Suprapubic skin (tissue), 4 donors: ENCODE measurements at places on chromosomes 16 and 17. TPM values are rescaled to one million over a fixed set of nuclear protein-coding genes. Genes with fewer than 3 reads are reported as not detected.
A peak's percentile ranks its signal among the peaks of the same experiment; 100 is the strongest.

DNA sequence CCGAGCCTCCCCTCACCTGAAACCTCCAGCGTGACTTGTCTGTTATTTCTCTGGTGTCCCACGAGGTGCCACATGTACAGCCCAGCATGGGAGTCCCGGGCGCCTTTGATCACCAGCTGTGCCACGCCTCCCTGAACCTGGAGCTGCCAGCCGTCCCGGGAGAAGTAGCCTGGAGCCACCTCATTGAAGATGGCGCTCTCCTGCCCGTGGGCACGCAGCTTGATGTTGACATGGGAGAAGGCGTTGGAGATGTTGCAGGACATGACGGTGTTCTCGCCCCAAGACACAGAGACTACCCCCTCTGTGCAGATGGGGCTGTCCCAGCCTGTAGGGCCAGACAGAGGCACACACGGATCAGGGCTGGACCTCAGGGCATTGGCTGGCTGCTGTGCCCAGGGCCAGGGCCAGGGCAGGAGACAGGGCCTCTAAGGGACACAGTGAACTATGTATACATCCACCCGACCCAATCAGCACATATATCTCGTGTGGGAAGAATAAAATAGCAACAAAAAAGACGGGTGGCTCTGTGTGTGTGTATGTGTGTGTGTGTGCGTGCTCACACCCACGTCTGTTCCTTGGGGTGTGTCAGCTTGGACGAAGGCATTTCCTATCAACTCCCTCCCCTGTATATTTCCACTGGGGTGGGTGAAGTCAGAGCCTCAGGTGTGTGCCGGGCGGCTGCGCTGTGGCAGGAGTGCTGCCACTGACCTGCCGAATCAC is 7.3 kb upstream of the CD7 start:
- DNase-seq: no peak

DNA sequence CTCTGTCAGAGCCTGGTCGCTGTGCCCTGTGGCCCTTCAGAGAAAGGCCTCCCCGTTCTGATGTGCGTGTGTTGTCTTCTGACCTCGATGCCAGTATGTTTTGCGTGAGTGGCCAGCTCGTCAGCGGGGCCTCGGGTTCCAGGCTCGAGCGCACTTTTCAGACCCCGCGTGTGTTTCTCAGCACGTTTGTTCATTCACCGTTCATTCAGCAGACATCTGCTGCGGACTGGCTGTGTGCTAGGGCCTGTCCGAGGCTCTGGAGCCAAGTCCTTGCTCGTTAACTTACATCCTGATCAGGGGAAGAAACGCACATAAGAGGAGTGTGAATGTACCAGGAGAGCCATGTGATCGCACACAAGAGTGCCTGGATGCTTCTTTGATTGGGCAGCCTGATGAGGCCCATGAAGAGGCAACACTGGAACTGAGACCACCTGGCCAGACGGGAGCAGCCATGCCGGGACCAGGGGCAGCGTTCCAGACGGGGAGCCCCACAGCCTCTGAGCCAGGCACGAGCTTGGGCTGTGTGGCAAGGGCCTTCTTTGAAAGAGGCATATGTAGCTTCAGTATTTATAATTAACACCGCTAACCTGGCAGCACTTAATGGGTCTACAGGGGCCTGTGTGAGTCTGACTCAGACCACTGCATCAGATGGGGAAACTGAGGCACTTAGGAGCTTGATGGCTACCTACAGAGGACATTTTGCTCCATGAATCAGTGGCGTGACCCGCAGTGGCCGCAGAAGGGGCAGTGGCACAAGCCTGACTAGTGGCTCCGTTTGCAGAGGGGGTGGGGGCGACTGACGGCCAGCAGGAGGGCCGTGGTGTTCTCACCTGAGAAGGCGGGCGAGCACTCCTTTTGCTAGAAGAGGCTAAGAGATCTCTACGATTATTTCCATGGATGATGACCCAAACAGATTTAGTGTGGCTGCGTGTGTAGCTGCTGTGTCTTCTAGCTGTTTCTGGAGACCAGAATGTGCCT is 187.9 kb upstream of the CHMP6 start:
- no peak for DNase-seq

DNA sequence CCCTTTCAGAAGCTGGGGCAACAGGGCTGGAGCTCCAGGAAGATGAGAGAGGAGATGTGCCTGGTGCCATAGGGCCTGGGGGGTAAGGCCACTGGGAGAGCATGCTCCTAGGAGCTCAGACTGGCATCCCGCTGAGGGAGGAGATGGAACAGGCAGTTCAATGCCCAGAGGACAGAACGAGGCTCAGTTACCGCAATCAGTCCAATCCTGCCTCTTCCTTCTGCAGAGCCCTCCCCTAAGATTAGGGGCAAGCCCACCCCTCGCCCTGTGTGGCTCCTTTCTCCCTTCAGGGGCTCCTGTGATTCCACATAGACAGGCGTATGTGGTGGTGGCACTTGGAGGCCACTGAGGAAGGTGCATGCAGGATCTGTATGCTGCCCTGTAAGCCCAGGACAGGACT is 2.4 kb downstream of the CCDC42 start:
- no peak for DNase-seq

GRCh38 chr17:48471817-48472410 is 41.9 kb upstream of the SKAP1 start:
- DNase-seq: no peak

DNA sequence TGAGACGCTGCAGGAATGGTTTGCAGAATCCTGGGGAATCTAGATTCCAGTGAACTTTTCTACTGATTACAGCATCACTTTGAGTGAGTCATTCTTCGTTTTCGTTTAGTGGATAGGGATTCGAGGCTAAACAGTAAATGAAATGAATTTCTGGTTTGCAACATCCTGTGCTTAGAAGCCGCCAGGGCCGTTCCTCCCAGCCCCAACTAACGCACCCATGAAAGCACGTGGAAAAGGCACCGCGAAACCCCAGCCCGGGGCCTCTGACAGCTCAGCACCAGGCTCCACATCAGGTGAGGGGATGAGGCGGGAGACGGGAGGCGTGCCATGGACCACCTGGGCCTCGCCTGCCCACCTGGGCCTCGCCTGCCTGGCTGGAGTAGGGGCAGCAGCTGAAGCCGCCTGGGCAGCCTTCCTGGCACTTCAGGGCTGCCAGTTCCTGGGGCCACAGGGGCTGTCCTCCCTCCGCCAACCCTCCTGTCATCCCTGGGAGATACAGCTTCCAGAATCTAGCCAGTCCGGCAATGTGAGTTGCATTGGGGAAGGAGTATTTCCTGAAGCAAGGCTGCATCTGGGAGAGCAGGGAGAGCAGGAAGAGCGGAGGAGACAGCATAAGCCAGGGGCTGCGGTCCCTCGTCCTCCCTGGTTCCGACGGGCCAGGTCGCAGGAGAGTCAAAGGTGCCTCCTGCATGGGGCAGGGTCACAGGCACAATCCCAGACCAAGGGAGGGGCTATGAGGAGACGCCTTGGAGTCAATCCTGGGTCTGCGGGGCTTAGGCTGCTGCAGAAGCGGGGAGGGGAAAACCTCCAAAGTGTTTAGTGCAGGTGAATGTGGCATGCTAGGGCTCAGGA is 78.4 kb downstream of the RPH3AL start:
- DNase-seq: peak; percentile 49

GRCh38 chr16:31456988-31457360 is 2.3 kb upstream of the ARMC5 start:
- DNase-seq: no peak

- DNase-seq: no peak
Observed at GRCh38 chr17:46876353-46876887, 25.0 kb downstream of the WNT9B start.

GRCh38 chr17:13016881-13017654 is 759 bp downstream of the ELAC2 start:
- no peak for DNase-seq

- no peak for DNase-seq
Observed at GRCh38 chr16:20976576-20976975, 76.0 kb downstream of the LYRM1 start.

DNA sequence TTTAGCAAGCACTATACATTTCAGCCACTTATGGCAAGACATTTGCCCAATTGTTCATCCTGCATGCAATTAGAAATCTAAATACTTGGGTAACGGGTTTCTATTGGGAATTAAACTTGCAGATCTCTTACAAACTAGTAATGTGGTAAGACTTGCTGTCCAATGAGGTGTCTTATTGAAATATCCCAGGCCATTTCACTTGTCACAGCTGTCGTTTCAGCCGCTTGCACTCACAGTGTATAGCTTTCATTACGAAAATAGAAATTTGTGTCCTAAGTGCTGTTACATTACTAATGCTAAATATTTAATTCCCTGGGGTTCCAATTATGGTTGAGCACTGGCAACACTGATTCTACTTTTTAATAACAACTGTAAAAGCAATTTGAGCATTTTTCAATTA is 40.3 kb upstream of the IRX5 start:
- no peak for DNase-seq

DNA sequence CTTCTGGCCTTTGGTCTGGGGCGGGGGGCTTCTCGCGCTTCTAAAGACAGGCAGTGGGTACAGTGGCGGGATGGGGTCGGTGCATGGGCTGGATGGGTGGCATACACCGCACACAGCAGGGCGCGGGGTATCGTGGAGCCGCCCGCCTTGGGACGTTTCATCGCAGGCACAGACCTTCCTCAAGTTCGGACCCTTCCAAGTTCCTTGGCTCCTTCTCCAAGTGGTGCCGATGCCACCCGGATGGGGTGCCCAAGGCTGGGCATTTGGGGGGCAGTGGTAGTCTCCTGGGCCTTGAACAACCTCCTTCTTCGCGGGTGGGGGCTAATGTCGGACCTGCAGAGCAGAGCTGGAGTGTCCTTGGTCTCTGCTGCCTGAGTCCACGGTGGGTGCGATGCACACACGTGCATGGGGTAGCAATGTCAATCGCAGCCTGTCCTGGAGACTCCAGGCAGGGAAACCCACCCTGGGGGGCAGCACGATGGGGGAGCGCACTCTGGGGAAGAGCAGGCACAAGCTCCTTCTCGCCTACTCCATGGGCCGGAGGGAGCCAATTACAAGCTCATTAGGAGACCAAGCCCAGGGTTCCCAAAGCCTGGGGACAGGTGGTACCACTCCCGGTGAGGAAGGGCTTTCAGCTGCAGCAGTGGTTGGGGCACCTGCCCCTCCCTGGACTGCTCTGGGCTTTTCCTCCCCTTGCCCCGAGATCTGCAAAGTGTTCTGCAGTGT is 686 bp upstream of the MTSS2 start:
- DNase-seq: no peak

GRCh38 chr16:27458258-27458657 is 56.3 kb downstream of the IL21R start:
- DNase-seq: no peak

DNA sequence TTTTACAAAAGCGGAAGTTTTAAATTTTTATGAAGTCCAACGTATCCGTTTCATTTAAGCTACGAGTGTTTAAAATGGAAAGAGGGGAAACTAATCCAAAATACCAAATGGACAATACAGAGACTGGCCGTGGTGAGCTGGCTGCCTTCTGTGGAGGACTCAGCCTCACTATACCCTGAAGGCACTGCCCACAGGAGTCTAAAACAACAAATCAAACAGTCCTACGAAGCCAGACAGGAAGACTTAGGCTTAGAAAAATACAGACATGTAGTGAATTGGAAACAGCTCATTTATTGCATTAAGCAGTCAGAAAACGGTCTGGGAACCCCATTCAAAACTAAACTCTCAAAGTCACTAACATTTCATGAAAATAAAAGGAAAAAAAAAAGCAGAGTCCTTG is 75.1 kb downstream of the CYTH1 start:
- no peak for DNase-seq

GRCh38 chr17:33523577-33523981 is 230.5 kb upstream of the ASIC2 start:
- DNase-seq: peak; percentile 78

GRCh38 chr16:11619327-11619851 is 32.7 kb upstream of the LITAF start:
- no peak for DNase-seq

DNA sequence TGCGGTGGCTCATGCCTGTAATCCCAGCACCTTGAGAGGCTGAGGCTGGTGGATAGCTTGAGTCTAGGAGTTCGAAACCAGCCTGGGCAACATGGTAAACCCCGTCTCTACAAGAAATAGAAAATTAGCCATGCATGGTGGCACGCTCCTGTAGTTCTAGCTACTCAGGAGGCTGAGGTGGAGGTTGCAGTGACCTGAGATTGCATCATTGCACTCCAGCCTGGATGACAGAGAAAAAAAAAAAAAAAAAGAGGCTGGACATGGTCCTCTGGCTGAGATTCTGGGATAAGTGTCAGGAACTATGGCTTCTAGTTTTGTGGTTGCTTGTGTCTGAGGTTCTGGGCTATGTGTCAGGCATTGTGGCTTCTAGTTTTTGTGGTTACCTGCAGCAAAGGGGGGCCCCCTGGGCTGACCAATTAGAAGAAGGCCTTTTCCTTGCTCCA is 7.0 kb downstream of the KSR1 start:
- DNase-seq: no peak

DNA sequence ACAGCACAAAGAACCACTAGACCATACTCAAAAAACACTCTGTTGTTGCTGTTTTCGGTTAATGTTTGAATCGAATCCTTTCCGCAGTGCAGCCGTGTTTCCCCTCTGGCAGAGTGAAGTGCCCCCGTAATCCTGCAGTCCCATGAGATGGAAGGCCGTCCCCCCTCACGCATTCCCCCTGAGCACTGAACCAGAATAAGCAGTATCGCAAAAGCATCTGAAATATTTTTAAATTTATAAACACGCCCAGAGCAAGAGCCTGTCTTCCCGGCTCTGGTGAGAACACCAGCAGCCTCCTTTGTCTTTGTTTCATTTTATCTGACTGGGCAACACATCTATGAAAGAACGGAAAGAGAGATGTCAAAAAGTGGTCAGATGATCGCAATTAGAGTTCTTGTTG is 121.0 kb upstream of the ADAMTS18 start:
- DNase-seq: no peak

GRCh38 chr17:5665164-5665563 is 80.9 kb upstream of the NLRP1 start:
- no peak for DNase-seq

GRCh38 chr16:51562891-51563290 is 411.8 kb upstream of the SALL1 start:
- no peak for DNase-seq

DNA sequence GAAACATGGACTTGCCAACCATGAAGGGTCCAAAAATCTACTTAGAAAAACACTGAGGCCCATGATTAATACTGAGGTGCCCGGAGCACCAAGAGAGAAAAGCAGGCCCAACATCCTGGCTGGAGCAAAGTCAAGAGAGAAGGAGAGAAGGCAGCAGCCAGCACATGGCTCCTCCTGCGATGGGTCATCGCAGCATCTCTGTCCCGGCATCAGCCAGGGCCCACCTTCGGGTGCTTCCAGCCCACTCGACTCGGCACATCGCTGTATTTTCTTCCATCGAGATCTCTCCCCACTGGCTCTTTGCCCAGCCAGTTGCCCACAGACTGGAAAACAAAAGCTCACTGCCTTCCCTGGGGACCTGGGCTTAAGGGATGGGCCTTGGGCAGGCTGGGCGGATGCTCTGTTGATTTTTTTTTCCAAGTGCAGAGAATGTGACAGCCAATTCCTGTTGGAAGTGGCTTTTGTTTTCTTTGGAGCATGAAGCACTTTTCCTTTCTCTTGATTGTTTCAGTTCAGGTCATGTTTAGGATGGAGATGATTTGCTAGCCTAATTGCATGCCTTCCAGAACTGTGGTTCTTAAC is 58.1 kb downstream of the CYB5B start:
- peak; percentile 83 for DNase-seq

- no peak for DNase-seq
Observed at GRCh38 chr17:63805591-63805990, 21.6 kb upstream of the PSMC5 start.

Gene CD300H
- not detected for total RNA-seq

Gene CDH16
- 0.45 TPM for total RNA-seq

Gene BCL6B
- 1.6 TPM for total RNA-seq

Gene IRX5
- 64.8 TPM for total RNA-seq

Gene ANKRD40CL
- not detected for total RNA-seq

Gene C16orf86
- total RNA-seq: 6.8 TPM

Gene DPEP1
- total RNA-seq: 2.2 TPM

Gene DHRS7C
- not detected for total RNA-seq

Gene SGCA
- 2.7 TPM for total RNA-seq

Gene SLC2A4
- 15.3 TPM for total RNA-seq

Gene SLC12A3
- total RNA-seq: not detected
